Stimulated activated memory B cell treated with anti-CD40 and anti-IgM and Interleukin-4, amounts not matched to agents 10 μg/mL and 1 μg/mL and 100 μg/mL, for 72 hours (primary cell): ENCODE measurements at places on chromosomes 1 and 21.
A peak's percentile ranks its signal among the peaks of the same experiment; 100 is the strongest.

- no peak for ATAC-seq
These were observed 348.7 kb downstream of the RPS6KC1 start for GRCh38 chr1:213399695-213400094.

GRCh38 chr1:178294654-178295053 is 200.8 kb downstream of the RASAL2 start:
- ATAC-seq = no peak

DNA sequence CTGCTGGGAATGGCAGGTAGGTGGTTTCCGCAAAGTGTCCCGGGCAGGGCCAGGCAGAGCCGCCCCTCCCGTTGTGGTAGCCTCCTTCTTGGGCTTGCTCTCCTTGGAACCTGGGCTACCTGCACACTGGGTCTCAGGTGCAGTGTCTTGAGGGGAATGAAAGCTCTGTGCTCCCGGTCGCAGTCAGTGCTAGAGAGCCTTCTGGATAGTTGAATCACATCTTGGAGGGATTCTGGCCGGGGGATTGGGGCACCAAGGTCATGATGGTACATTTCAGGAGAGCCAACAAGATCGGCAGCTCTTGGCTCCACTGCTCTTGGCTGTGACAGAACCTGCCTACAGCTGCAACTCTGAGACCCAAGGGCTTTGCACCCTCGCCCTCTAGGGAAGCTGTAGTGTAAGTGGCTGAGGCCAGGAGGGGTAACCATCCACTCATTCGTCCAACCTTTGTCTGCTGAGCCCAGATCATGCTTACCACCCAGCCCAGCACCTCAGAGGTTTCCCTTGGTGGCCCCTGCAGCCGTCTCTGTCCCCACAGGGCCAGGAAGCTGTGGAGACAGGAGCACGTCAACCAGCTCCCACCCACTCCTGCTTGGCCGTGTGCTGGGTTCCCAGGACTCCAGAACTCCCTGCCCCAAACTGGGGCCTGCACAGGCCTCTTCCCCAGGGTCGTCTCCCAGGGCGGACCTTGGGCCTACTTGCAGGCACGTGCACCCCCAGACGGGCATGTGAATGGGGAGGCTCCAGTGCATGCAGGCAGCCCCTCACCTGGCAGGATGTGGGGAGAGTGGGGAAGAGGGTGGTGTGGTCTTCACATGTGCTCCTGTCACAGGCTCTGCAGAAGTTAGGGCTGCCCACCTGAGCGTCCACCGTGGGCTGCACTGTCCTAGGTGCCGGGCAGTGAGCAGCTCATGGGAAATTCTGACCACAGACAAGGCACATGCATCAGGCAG is 40.0 kb downstream of the NTPCR start:
- ATAC-seq = peak; percentile 20

- ATAC-seq = no peak
These were observed 5.4 kb upstream of the PRDM16 start for GRCh38 chr1:3063379-3064295.

DNA sequence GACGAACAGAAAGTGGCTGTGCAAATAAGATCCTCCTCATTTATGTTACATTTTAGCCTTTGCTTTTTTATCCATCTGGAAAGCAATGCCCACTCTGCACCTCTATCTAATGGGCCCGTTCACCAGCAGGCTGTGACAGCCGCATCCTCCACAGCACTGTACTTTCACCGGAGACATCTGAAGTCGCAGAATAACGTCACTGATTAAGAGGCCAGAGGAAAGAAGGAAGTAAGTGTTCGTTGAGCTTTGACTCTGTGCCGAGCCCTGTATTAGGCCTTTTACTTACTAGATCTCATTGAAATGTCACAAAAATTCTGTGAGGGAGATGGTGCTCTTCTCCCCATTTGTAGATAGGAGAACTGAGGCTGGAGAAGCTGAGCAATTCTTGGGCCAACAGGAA is 62.3 kb downstream of the KAZN start:
- no peak for ATAC-seq

DNA sequence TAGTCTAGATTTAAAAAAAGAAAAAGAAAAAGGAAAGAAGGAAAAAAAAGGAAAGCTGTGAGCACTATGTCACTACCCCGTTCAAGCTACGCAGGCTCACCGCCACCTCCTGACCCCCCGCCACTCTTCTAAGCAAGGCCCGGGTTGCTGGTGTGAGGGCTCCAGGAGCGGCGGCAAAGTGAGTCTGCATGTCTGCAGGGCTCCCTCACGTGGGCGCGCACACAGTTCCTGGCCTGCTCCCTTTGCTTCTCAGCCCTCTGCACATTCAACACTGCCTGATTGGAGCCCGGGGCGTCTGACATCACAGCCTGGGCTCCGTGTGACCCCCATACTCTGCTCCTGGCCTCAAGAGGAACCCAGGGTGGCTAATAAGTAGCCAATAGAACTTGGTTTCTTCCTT is 81.4 kb upstream of the TLR5 start:
- peak; percentile 18 for ATAC-seq

GRCh38 chr1:170617591-170618330 is 46.2 kb upstream of the PRRX1 start:
- no peak for ATAC-seq

DNA sequence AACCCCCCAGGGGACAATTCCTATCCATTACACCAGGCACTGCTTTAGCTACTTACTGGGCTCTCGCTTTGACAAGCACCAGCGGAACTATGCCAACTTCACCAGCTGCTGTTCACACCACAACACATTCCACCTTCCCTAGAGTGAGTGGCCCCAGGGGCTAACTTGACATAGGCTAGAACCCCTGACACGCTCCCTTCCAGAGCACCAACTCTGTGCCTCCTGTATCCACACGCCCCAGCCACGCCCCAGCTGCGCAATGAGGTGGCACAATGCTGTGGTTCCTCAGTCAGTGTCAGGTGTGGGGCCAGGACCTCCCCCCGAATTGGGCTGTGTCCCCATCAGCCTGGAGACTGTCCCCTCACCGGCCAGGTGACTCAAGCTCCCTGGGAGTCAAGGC is 11.7 kb upstream of the FGR start:
- no peak for ATAC-seq

DNA sequence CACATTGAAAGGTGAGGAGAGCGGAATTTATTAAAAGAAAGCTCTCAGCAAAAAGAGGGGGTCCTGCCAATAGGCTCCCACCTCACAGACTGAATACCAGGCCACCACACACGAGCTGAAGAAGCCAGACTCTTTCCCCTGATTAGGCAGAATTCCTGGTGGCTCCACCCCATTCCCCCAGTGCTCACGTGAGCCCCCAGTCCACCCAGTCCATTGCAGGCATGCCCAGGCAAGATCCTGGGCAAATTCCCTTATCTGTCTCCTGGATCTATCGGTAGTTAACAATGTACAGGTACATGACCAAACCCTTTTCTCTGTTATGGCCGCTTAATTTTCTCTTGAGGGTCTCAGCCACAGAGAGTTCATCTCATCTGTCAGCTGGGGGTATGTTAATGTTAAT is 54.6 kb upstream of the BTG3 start:
- no peak for ATAC-seq

GRCh38 chr1:162207862-162208261 is 138.4 kb downstream of the NOS1AP start:
- no peak for ATAC-seq

DNA sequence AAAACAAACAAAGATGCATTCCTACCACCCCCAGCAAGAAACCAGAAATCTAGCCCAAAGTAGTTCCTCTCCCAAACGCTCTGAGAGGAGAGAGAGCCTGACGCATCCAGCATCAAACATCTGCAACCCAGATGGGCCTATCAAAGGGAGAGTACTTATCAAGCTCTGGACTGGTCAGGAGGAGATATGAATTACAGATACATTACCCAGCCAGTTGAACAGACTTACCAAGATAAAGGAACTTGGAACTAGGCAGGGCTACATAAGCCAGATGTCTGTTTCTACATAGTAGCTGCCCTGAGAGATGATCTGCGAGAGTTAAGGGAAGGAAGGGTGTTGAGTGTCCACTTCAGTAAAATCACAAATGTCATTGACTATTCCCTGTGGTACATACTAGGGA is 138.4 kb downstream of the PAPPA2 start:
- ATAC-seq = no peak
